ENCODE measurements at places on chromosomes 4 and X.

DNA sequence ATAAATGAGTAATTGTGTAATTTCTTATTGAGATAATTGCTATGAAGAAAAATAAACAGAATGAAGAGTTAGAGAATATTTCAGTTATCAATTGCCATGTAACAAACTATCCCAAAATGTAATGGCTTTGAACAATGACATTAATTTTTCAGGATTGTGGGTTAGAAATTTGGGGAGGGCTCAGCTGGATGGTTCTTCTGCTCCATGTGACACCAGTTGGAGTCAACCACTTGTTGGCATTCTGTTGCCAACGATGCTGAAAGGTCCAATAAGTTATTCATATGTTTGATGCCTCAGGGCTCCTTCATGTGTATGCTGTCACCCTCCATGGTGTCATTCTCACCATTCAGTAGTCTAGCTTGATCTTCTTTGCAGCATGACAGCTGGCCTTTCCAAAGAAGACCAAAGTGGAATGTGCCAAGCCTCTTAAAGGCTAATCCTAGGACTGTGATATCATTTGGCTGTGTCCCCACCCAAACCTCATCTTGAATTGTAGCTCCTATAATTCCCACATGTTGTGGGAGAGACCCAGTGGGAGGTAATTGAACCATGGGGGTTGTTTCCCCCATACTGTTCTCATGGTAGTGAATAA is 20.9 kb upstream of the CCDC149 start:
- no peak for DNase-seq

DNA sequence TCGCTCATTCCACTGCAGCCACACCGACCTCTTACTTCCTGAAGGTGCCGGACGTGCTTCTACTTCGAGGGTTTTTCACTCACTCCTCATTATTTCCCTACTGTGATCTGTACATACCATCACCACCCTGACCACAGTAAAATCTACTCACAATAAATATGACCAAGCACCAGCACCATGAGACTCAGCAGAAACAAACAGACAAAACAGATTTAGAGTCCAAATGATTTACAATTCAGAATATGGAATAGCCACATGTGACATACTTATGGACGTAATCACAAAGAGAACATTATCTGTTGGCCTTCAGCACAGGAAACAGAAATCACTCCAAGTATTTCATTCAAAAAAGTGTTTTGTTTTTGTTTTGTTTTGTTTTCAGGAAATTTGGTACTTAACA is 16.1 kb upstream of the KLB start:
- no peak for DNase-seq

GRCh38 chr4:108346818-108347210 is 178.1 kb upstream of the LEF1 start:
- no peak for DNase-seq

DNA sequence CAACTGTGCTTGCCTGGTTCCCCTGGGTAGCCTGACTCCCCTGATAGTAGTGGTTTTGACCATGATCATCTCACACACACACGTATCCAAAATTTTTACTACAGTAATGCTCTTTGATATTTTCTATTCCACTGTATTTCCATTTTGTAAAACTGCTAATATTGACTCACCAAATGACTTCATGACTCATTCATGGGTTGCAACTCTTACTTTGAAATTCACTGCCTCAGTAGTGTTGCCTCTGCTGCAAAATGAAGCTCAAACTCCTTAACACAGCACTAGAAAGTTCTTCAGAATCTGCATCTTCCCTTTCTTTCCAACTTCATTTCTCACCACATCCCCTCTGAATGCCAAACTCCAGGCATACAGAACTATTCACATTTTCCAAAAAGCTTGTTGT is 20.3 kb downstream of the QRFPR start:
- DNase-seq = no peak

GRCh38 chr4:8269535-8270417 is at the start of gene HTRA3:
HTRA3 (plus strand) TSS chr4:8269754; CDS start chr4:8269969, 215 bp downstream.
- peak; percentile 84 for DNase-seq

DNA sequence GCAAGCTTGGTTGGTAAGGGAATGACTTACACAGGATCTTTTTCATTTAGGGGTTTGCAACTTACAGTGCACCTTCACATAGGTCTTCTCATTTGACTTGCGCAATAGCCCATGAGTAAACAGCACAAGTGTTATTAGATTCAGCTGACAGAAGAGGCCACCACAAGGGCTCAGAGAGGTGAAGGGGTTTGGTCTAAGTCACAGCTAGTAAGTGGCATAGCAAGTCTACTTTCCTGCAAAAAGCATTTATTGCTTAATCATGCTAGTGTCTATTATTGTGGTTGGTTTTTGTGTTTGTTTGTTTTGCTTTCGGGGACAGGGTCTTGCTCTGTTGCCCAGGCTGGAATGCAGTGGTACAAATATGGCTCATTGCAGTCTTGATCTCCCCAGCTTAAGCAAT is 83.3 kb downstream of the SPRY1 start:
- no peak for DNase-seq

DNA sequence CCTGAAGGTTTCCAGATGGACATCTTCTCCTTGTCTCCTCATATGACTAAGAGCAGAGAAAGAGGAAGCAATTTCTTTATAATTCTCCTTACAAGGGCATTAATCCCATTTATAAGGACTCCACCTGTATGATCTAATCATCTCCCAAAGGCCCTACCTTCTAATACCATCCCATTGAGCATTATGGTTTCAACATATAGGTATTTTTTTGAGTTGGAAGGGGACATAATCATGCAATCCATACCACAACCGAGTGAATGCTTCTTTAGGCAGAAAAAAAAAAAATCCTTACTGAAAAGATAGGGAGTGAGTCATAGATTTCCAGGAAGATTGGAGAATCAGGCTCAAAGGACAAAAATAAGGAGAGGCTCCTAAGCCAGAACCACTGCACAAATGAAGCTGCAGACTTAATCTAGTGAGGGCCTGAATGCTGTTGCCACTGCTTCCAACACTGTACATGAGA is 312.5 kb upstream of the HS3ST1 start:
- DNase-seq = no peak

DNA sequence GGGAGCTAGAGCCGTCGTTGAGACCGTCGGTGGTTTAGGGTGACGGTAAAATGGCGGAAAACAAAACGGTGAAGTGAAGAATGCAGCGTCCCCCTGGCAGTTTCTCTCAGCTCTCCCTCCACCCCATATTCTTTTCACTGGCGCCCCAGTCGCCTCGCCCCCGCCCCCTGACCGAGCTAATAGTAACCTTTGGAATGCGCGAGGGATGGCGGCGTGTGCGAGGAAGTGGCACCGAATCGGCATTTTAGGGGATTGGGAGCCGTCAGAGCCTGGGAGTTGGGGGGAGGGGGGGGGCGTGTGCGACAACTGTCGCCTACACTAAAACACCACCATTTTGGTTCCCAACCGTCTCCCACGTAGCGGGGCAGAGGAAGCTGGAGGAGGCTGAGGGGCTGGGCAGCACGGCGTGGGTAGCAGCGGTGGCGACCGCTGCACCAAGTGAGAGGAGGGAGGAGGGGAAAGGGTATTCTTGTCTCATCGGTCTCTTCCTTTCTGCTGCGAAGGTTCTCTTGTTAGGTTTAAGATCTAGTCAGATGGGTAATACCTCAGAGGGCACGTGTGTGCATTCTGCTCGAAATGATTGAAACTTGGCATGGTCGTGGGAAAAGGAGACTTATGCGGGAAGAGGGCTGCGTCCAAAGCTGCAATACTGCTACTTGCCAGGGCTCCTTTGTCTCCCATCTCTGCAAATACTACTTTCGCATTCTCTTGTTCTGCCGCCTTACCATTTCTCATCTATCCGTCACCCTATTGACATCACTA is 840 bp downstream of the ZNF711 start:
- peak; percentile 55 for DNase-seq

- DNase-seq = no peak
These were observed 51.2 kb downstream of the TENM3 start for GRCh38 chr4:182294451-182294850.

- DNase-seq = no peak
These were observed 21.9 kb downstream of the ERCC6L start for GRCh38 chrX:72216973-72217372.
